ENCODE measurements at places on chromosomes 5 and 9. TPM values are rescaled to one million over a fixed set of nuclear protein-coding genes. Genes with fewer than 3 reads are reported as not detected.

The SLC27A6 gene
- not detected for polyA plus RNA-seq

DNA sequence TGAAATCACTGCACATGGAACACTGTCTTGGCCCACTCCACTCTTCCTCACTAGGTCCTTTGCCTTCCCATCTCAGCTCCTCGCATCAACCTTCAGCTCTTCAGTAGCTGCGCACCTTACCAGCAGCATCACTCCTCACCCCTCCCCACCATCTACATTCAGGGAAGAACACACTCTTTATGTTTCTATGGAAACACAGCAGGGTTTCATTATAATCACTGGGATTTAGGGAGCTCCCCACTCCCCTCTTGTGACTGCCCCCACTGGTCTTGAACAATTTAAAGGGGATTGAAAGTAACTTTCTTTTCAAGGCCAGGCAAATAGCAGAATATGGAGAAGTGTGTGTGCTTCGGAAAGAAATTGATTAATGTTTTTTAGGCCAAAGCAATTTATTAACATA is 111.2 kb downstream of the INSYN2B start:
- DNase-seq, result no peak

GRCh38 chr5:139788294-139788910 is 7.2 kb upstream of the PSD2 start:
- DNase-seq, result no peak

The PDE6A gene
- polyA plus RNA-seq, result not detected

DNA sequence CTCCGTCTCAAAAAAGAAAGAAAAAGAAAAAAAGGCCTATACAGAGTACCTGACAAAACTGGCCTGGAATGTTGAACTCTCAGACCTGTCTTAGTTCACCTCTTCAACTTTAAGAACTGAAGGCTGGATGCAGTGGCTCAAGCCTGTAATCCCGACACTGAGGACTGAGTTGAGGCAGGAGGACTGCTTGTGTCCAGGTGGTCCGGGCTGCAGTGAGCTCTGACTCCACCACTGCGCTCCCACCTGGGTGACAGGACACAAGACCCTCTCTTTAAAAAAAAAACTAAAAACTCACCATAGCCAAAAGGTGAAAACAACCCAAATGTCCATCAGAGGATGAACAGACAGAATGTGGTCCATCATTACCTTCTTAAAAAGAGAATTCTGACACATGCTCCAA is 6.4 kb downstream of the MRPL41 start:
- DNase-seq, result no peak

- DNase-seq, result no peak
These were observed 11.1 kb downstream of the LHFPL2 start for GRCh38 chr5:78637468-78637867.

DNA sequence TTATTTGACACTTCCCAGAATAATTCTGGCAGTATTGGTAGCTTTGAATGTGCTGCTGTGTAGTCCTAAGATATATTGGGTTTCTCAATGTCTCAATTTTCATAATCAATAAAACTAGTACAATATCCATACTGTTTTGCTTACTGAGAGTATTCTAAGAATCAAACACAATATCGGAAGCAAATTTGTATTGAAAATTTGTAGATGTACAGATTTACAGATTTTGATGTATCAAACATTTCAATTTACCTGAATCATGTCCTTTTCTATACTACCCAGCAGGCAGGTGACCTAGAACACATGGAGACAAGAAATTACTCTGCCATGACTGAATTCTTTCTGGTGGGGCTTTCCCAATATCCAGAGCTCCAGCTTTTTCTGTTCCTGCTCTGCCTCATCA is at the start of gene OR13D1:
TSS of gene OR13D1 (plus strand) at position 301 of the 400 bp plus-strand sequence. CDS start at position 301, 0 bp downstream.
- no peak for DNase-seq

DNA sequence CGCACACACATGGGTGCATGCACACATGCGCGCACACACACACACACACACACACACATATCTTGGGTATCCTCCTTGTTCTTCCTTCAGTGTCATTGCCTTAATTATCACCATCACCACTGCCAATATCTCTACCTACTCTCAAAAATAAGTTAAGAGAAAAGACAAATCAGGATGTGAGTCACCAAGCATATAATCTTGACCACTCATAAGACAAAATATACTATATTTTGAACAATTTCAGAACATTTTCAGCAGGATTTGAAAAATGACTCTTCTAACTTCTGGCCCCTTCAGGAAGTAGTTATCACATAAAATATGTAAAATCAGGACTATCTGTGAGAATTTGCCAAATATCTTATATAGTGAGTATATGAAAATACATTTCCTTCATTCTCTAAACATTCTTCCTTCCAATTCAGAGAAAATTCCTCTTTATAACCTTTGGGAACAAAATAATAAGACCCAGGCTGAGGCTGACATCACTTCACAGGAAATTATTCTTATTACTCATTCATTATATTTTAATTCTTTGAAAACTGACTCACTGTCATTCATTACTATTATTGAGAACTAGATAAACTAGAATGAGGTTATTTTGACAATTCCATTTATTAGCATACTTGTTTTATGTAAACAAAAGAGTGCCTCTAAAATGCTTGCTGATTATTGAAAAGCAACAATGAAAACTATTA is 772.0 kb upstream of the ACO1 start:
- no peak for DNase-seq

- DNase-seq, result no peak
These were observed 56.2 kb upstream of the GCNT4 start for GRCh38 chr5:75108515-75108914.

The FOXD4L3 gene
- polyA plus RNA-seq, result not detected

GRCh38 chr9:113955076-113955752 is 79.1 kb downstream of the ZNF618 start:
- DNase-seq, result no peak

- DNase-seq, result no peak
These were observed 8.2 kb downstream of the TENT4A start for GRCh38 chr5:6721442-6721841.

- DNase-seq, result no peak
These were observed 56.2 kb upstream of the TRAF1 start for GRCh38 chr9:120982836-120983235.

GRCh38 chr9:123315635-123316034 is 40.4 kb upstream of the CRB2 start:
- no peak for DNase-seq

DNA sequence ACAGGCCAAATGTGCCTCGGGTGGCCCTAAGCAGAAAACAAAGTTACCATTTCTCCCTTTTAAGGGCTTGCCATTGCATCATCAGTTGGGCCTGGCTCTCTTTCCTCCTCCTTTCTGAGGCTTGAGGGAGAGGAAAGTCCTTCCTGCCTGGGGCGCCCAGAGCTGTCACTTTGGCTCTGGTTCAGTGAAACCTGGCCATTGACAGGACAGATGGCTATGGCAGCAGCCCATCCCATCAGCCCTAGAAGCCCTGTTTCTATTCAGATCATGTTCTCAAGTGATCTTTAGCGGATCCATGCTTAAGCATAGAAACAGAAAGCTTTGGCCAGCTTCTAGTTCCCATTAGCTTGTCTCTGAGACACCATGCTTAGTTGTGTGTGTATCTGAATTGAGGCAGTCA is 293.4 kb downstream of the YTHDC2 start:
- peak; percentile 49 for DNase-seq

DNA sequence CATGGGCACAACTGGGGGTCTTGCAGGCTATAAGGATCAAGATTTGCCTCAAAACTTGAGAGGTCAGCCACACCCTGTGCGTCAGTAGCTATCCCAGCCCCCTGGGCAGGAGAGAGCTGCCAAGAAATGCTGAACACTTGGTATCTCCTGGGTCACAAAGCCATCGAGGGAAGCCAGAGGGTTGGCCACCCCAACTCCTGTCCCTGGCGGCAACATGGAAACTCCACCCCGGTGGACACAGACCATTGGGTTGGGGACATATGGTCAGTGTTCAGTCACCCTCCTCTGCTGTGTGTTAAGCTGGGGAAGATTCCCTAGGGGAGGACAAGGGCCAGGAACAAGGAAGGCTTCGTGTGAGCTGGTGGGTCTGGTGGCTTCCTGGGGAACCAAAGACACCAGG is 140.6 kb downstream of the C5orf15 start:
- DNase-seq, result peak; percentile 14

The POLK gene
- polyA plus RNA-seq, result 8.1 TPM

- DNase-seq, result no peak
These were observed 154.6 kb downstream of the FSTL4 start for GRCh38 chr5:133457439-133458355.

DNA sequence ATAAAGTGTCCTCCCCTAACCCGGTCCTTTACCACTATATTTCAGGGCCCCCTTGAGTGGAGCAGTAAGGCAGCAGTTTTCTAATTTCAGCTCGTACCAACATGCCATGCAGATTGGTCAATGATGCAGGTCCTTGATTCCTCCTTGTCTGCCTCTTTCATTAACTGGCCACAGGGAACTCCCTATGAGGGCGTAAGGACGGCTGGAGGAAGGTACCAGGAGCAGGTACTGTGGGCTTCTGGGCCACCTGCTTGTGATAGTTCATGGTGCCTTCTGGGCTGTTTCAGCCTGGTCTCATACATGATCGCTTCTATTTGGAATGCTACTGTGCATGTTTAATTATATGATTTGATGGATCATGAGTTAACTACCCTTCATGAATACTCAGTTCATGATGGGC is 9.4 kb upstream of the ZFR start:
- DNase-seq, result no peak

DNA sequence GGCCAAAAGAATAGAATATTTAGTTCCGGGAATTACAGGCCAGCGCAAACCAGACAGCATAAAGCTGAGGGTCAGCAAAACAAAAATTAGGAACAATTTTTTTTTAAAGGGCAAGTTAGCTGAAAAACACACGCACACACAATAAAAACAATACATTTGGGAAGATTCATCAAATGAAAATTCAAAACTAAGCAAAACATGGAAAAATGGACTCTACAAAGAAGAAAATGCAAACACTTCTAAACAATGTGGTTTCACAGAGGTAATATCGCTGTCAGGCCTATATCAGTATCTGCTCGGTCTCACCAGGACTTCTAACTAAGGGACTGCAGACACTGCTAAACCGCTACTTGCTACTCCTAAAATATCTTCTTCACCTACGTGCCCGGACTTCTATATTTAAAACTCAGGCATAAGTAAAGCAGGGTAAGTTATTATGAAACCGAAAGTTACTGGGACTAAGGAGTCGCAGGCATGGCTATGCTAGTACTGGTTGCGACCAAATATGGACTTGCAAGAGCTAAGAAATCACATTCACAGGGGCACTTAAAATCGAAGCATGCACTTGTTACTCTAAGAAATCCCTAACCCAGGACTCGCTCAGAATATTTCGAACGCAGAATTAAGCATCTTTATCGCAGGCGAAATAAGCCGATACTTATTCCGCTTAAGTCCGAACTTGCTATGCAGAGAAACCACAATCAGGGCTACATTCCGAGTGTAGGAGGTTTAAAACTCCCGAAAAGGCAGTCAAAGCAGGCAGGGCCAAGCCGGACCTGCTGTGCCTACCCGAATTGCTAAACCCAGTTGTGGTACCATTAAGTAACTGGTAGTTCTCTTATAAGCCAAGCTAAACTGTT is 2.3 kb downstream of the ANXA2R start:
- no peak for DNase-seq

- no peak for DNase-seq
These were observed 149.7 kb upstream of the FBXL17 start for GRCh38 chr5:108531367-108532128.

- DNase-seq, result no peak
These were observed 58.1 kb upstream of the DHFR start for GRCh38 chr5:80712919-80713318.

The ZFR gene
- 55.8 TPM for polyA plus RNA-seq

- no peak for DNase-seq
These were observed 74.8 kb downstream of the SLF1 start for GRCh38 chr5:94693043-94693822.

- DNase-seq, result no peak
These were observed 211.2 kb downstream of the GOLPH3 start for GRCh38 chr5:31962871-31963307.

DNA sequence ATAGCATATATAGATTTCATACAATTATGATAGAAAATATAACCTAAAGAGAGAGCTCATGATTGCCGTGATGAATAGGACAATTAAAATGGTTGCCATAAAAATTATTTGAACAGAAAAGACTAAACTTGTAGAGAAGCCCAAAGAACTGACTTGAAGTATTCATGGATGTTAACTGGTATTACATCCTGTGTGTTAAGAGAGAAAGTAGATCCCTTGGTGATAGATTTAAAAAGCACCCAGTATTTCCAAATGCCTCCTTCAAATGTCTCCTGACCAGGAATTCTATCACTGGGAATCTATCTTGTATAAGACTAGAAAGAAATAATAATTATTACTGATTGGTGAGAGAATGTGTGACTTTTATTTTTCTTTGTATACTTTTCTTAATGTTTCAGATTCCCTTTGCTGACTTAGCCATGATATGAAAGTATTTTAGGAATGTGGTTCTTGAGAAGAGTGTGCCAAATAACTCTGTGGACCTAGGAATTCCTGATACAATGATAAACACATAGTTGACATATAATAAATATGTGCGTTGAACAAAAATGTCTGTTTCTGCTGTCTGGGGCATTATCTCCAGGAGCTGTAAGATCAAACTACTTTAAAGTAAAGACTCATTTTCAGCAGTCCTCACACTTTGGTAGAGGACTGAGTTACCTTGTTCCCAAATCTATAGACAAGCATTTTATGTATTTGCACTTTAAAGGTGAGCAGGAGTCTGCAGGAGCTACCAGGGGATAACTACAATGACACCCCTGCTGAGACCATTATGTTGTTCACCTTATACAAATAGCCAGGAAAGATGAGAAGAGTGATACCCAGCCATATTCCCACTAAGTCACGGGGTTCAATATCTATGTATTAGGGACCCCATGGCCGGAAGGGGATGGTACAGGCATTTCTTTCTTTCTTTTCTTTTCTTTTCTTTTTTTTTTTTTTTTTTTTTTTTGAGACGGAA is 211.1 kb upstream of the TLE4 start:
- no peak for DNase-seq

DNA sequence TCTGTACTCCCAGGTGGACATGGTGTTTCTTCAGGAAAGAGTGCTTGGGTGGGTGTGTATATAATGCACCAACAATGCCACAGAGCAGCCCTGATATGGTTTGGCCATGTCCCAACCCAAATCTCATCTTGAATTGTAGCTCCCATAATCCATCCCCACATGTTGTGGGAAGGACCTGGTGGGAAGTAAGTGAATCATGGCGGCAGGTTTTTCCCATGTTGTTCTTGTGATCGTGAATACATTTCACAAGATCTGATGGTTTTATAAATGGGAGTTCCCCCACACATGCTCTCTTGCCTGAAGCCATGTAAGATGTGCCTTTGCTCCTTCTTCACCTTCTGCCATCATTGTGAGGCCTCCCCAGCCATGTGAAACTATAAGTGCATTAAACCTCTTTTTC is 158.5 kb downstream of the NR3C1 start:
- no peak for DNase-seq

GRCh38 chr9:69371001-69371400 is 46.0 kb downstream of the ENTREP1 start:
- no peak for DNase-seq

The PCDHGA10 gene
- 0.61 TPM for polyA plus RNA-seq

All from aorta (tissue), 5 donors.